ENCODE measurements at places on chromosomes 13 and 19.
A peak's percentile ranks its signal among the peaks of the same experiment; 100 is the strongest.

DNA sequence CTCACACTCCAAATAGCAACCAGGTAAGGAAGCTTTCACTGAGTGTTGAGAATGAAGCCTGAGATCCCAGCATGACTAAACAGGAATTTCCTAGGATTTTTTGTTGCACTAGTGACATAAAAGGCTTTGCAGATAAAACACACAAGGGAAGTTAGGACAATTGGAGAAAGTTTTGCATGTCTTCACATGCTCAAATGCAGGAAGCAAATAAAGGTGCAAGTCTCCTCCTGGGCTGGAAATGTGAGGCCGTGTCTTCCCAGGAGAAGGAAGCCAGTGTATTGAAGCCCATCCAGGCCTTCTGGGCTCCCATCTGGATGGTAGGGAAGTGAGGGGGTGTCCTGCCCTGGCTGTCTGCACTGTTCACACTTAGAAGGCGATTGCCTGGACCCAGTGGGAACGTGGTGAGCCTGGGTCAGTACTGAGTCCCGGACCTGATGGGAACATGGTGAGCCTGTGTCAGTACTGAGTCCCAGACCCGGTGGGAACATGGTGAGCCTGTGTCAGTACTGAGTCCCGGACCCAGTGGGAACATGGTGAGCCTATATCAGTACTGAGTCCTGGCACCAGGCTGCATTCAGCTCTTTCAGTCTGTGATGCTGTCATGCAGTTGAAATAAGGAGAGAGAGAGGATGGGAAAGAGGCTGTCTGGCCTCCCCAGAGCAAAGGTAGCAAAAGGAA, 38.7 kb downstream of the SIAH3 start:
- no peak for DNase-seq

DNA sequence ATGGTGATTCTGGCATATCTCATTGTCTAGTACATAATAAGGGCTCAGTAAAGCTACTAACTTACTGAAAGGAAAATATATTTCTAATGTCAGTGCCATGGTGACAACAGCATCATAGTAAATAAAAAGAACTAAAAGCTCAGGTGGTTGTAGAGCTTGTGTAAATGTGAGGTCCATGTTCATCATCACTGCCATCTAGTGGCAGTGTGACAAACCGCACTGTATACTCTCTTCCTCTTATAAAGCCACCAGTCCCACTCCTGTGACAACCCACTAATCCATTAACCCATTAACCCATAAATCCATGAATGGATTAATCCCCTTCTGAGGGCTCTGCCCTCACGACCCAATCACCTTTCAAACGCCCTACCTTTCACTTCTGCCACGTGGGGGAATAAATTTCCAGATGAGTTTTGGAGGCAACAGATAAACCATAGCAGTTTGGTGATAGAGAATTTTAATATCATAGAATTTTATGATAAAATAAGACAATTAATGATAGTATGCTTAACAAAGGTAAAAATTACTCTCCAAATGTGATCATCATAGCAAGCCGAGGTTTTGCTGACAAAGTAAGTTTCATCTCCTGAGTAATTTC, 160.4 kb upstream of the SGCG start:
- peak; percentile 49 for DNase-seq

DNA sequence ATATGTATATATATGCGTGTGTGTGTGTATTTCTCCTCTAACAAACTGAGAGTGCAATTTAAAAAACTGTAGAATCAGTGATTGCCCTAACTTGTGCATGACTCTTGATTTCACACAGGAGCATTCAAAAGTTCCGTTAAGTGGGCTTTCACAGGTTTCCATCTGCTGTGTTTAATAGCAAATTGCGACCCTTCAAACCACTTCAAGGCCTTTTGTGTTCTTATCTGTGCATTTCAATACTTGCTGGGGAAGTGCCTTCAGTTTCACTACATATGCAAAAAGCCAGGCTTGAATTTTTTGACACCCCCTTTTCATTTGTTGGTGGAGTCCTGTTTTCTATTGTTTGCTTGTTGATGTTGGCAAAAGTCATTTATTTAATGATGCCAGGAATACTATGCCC, 158.0 kb downstream of the TM9SF2 start:
- no peak for DNase-seq

GRCh38 chr13:77417897-77418296, 91.0 kb upstream of the MYCBP2 start:
- no peak for DNase-seq

- DNase-seq = no peak
Measured at GRCh38 chr19:18668744-18669523, 14.5 kb upstream of the CRTC1 start.

- DNase-seq = no peak
Measured at GRCh38 chr13:108020027-108020426, 195.3 kb downstream of the LIG4 start.

GRCh38 chr13:27792393-27793218, at the start of gene GSX1:
GSX1 (plus strand) TSS chr13:27792483; CDS start chr13:27792691, 208 bp downstream.
- DNase-seq = no peak

GRCh38 chr13:71079638-71080037, 787.4 kb downstream of the DACH1 start:
- DNase-seq = no peak

Measured in CD4-positive, alpha-beta T cell treated with Interleukin-4 for 4 hours (primary cell).